ENCODE measurements at places on chromosomes 3 and 15.

DNA sequence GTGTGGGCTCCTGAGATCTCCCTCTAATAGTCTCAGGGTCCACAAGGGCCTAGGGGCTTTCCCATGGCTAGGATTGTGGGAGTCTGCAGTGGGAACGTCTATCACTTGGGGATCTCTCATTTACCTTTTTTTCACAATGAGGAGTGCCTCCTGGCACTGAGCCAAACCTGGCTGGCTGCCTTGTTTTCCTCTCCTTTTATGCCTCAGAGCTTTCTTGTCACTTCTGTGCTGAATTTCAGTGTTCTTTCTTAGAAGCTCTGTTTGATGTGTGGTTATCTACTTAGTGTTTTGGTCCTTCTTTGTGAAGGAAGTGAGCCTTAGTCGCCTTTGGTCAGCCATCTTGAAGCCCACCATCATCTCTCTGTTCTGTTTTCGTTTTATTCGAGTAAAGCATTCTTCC is 33.9 kb downstream of the DOCK3 start:
- no peak for DNase-seq

DNA sequence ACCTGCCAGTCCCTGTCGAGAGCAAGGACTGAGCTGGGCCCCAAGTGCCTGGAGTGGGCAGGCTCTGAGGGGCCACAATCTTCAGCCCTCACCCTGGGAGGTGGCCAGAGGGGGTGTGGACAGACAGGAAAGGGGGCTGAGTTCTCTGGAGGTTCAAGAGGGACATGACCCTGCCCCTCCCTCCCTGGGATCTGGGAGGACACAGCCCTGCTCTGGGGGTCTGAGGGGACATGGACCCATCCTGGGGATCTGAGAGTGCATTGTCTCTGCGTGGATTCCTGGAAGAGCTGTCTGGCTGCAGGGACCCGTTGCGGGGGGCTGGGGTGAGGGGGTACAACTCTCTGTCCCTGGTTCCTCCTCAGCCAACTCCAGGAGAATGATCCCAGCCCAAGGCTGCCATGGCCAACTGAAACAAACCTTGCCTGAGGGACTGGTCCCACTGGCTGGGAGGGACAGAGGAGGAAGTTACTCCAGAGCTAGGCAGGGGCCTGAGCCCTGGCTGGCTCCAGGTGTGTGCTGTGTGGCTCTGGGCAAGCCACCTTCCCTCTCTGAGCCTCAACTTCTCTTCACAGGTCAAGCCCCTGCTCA is 29.0 kb downstream of the PTH1R start:
- no peak for DNase-seq

GRCh38 chr15:43872416-43873020 is 45.7 kb downstream of the WDR76 start:
- DNase-seq = no peak

GRCh38 chr3:72176537-72177041 is 391.6 kb upstream of the PROK2 start:
- no peak for DNase-seq

- no peak for DNase-seq
These were observed 43.9 kb downstream of the PPCDC start for GRCh38 chr15:75067123-75067830.

DNA sequence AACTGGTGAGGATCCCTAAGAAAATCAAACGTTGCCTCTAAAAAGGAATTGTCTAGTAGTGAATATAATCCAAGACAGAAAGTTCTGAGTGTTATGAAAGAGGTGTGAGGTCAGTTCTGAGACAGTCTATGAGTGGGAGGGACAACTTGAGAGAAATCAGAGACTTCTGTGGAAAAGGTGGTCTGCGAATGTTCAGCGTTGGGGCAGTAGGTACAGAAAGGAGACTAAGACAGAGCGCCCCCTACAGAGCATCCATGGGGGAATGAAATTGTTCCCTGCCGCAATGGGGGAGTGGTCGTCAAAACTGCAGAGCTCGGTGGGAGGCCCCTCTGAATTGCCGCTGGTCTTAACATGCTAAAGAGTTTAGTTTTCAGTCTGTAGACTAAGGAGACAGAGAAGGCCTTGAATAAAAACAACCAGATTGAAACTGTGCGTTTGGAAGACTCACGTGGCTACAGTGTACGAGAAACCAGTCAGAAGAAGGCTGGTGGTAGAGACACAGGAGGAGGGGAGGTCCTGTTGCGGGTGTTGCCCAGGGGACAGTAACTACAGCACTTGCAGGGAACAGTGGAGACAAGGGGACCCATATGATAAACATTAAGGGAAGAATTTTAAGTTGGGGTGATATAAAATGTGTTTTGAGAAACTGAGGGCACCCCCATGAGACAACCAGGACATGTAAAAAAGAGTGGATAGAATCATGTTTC is 6.9 kb downstream of the TNIK start:
- no peak for DNase-seq

- DNase-seq = no peak
These were observed 131.7 kb downstream of the ATP8B4 start for GRCh38 chr15:49987198-49987785.

GRCh38 chr3:40718209-40718608 is 193.4 kb downstream of the ZNF621 start:
- DNase-seq = no peak

DNA sequence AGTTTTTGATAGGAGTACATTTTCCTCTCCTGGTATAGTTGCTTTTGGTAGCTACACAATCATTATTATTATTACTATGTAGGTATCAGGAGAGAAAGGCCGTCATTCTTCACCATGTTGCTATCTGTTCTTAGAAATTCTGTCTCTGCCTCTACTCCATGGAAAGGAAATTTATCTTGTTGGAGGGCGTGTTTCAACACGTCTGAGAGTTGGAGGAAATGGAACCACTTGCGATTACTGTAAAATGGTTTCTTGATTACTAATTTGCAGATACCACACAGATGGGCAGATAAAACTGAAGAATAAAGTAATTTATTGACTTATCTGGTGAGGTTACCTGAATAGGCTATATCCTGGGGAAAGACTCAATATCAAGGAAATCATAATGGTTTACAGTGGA is 488.4 kb downstream of the NR2F2 start:
- DNase-seq = no peak

- no peak for DNase-seq
These were observed 25.6 kb upstream of the GPR171 start for GRCh38 chr3:151228666-151229040.

GRCh38 chr3:38454884-38455638 is 1.4 kb downstream of the ACVR2B start:
- peak; percentile 77 for DNase-seq

DNA sequence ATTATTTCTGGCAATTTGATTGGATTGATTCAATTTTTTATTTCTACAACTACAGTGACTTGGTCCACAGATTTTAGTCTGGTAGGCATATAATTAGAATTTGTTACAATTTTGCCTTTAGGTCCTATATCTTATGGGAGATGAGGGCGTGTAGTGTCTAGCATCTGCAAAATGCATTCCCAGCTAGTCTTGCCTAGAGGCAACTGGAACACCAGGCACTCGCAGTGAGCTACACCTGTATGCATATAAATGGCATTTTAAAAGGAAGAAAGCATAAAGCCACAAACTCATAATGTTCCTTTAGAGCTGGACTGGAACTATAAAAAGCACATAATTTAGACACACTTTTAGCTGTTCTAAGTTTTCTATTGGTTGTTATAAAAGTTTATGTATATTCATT is 17.9 kb upstream of the SPPL2A start:
- DNase-seq = no peak

DNA sequence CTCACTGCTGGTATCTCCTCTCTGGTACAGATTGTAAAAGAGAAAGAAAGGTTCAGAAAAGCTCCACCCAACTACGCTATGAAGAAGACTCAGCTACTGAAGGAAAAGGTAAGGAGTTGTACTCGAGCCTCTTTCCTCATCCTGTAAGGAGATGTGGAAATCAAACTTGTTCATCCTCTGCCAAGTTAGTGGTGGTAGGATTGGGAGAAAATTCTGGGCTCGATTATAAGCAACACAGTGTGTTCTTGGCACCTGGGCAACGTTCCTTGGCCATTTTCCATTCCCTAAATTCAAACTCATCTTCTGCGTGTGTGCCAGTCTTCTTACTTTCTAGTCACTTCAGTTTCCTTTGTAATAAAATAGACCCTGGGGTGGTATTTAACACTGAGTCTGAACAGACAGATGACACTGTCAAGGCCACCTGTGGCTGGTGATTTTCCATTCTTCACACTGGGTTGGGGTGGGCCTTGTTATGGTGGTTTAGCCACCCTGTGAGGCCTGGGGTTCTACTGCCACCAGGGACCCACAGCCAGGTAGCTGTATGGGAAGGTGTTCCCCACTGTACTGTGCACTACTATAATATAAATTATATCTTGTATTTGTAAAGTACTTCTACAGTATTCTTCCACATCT is 17.1 kb upstream of the ITPKA start:
- DNase-seq = no peak

DNA sequence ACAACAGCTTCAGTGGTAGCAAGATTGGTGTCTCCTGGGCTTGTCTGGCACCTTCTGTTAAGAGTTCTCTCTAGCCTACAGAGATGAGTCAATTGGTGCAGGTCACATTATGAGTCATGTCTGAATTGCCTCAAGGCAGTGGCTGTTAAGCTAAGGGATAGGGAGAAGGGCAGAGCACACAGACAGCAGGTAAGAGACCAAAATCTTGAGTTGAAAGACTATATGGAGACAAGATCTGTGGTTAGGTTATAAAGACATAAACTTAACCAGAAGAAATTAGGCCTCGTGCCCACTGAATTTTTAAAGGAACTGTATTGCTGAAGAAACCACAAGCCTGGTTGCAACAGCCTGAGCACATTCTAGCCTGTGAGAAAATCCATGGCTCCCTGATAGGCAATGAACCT is 19.2 kb upstream of the KPNA1 start:
- DNase-seq = no peak

DNA sequence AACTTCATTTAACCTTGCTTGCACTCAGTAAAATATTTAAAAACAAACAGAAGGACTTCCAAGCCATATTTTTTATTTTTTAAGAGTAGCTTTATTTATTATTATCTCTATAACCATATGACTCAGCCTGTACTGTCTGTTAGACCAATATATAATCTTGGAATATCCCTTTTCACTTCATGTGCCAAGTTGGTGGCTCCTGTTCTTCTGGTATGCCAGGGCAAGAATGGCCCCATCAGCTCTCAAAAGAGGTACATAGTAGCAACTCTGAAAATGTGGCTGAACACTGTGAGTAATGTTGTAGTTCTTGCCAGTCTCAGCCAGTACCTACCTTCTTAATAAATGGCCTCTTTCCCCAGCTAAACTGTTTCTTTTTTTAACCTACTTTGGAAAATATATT is 257.0 kb upstream of the UBE2E1 start:
- no peak for DNase-seq

GRCh38 chr3:142484912-142485435 is 37.1 kb upstream of the XRN1 start:
- DNase-seq = no peak

DNA sequence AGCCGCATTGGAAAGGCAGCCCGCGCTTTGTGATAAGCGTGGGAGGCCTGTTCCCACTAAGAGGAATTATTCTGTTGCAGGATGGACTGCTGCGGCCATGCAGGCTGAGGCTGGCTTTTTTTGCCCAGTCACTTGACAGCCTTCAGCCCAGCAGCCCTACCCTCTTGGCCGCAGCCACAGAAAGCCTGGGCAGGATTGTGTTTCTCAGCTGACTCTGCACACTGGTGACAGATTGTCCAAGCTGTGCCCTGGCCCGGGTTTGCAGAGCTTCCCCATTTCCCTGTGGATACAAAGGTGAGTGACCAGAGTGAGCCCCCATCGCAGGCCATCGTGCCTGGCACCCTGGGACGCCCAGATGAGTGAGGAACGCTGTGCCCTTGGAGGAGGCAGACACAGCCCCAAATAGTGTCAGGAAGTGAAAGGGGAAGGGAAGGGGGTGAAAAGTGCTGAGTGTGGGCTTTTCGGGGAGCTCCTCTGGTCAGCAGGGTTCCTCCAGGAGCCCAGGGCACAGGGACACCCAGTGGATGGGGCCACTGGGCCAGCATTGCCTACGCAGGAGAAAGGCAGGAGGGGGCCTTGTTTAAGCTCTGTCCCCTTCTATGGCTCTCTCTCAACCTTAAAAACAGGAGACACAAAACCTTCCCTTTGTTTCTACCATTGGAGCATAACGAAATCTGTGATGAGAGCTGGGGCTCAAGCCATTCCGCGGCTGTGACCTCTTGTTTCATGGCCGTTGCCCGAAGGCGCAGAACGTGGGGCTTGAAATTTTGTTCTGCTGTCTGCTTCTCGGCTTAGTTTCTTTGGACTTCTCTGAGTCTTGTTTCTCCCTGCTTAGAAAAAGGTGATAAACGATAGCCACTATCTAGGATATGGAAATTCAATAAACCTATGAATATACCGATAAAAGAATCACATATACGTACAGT is 91.5 kb upstream of the MEF2A start:
- no peak for DNase-seq

- no peak for DNase-seq
These were observed 47.2 kb upstream of the TEX55 start for GRCh38 chr3:119098619-119099222.

- DNase-seq = no peak
These were observed at the start of the genes DUOX1 and DUOXA1 for GRCh38 chr15:45129651-45130129. DUOX1 (plus strand) TSS chr15:45129994; CDS start chr15:45131967, 1,973 bp downstream. DUOXA1 (minus strand) TSS chr15:45129879; CDS start chr15:45123014, 6,865 bp downstream.
